Suprapubic skin (tissue), 4 donors: ENCODE measurements at places on chromosomes 11 and 22. TPM values are rescaled to one million over a fixed set of nuclear protein-coding genes. Genes with fewer than 3 reads are reported as not detected.

The SMCO4 gene
- 39.8 TPM for total RNA-seq

The LBHD1 gene
- 3.4 TPM for total RNA-seq

The ABTB2 gene
- 10.1 TPM for total RNA-seq

The KRTAP5-7 gene
- 3.0 TPM for total RNA-seq
